ENCODE measurements at places on chromosomes 7 and 10.

- DNase-seq = peak; percentile 34
Observed at GRCh38 chr7:116524609-116525297, at the start of gene CAV1. CAV1 (plus strand) TSS chr7:116525036; CDS start chr7:116525063, 27 bp downstream.

- no peak for DNase-seq
Observed at GRCh38 chr7:76281706-76282343, 20.6 kb upstream of the HSPB1 start.

GRCh38 chr7:42915356-42915755 is 3.5 kb upstream of the C7orf25 start:
- DNase-seq = no peak

DNA sequence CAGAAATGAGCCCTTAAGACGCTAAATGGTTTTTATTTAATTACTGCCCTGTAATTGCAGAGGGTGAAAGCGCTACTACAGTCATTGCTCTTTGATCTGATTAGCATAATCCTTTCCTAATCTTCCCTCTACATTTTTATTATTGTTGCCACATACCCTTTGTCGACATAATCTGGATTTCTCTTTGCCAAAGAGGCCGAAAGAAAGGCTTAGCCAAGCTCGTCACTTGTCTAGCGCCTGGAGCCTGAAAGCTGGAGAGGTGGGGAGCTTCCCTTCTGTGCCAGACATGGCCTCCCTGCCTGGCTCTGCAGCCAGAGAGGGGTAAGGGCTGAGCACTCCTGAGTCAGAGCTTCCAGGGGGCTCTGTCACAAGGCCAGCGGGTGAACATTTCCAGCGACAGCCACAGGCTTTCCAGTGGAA is 145.9 kb downstream of the PRKAG2 start:
- DNase-seq = no peak

Measured in CD4-positive, alpha-beta T cell treated with Interleukin-17A for 1 hour (primary cell).